Neural cell (in vitro differentiated cells): ENCODE measurements at places on chromosomes 13 and 19. TPM values are rescaled to one million over a fixed set of nuclear protein-coding genes. Genes with fewer than 3 reads are reported as not detected.

ICAM5 gene
- polyA plus RNA-seq: 2.3 and 4.1 TPM in 2 replicates

CAMSAP3 gene
- polyA plus RNA-seq: 17.0 and 22.5 TPM in 2 replicates

ELSPBP1 gene
- polyA plus RNA-seq: not detected in 2 replicates

CERS4 gene
- 55.5 and 59.3 TPM in 2 replicates for polyA plus RNA-seq
